ENCODE measurements at places on chromosomes 2 and 18. TPM values are rescaled to one million over a fixed set of nuclear protein-coding genes. Genes with fewer than 3 reads are reported as not detected.

DNA sequence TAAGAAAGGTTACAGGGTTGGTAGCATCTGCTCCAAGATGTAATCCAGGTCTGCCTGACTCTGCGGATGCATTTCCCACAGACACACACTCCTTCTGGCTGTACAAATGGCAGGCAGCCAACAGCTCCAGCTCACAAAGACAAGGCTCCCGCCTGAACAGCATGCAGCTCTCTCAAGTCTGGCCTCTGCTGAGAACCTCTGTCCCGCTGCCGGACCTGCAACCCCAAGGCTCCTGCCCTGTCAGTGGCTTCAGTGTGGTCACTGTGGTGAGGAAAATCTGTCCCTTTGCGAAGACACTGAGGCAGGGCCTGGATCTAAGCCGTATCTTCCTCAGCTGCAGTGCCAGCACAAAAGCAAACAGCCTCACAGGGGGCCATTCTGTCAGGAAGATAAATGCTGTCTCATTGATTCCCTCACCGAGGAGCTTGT is 469.3 kb upstream of the MEX3C start:
- H3K4me1 ChIP-seq, result no peaks in the 10 kb centered on the region
- no peak overlapping the region for H3K27ac ChIP-seq
- no peak for DNase-seq

DNA sequence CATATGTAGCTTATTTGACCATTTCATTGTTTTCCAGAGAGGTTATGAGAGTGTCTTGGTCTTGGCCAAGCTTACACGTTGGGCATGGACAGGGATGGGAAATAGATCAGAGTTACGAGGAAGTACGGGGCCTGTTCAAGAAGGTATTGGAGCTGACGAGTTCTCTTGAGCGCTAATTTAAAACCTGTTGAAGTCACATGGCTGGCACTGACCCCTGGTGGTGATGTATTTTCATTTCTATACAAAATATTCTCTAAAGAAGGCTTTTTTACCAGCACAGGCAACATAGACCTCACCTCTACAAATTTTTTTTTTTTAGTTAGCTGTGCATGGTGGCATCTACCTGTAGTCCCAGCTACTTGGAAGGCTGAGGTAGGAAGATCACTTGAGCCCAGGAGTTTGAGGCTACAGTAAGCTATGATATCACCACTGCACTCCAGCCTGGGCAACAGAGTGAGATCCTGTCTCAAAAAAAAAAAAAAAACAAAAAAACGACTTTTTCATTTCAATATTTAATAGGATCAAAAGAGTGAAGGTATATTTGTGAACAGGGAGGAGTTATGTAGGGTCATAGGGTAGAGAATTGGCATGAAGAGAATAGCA is 19.6 kb downstream of the UGP2 start:
- H3K4me3 ChIP-seq, result no peak overlapping the region
- no peaks in the 10 kb centered on the region for H3K4me1 ChIP-seq
- H3K27ac ChIP-seq, result no peak overlapping the region
- H3K36me3 ChIP-seq, result peaks cover 86% of the 10 kb centered on the region
- H3K27me3 ChIP-seq, result no peaks in the 10 kb centered on the region
- peak; percentile 44 for DNase-seq

- peaks cover 20% of the 10 kb centered on the region for H3K4me1 ChIP-seq
- no peak overlapping the region for H3K27ac ChIP-seq
- no peak for DNase-seq
- no peaks in the 10 kb centered on the region for H3K27me3 ChIP-seq
- H3K36me3 ChIP-seq, result no peaks in the 10 kb centered on the region
- no peak overlapping the region for H3K4me3 ChIP-seq
Observed at GRCh38 chr2:16755442-16755841, 89.8 kb upstream of the CYRIA start.

DNA sequence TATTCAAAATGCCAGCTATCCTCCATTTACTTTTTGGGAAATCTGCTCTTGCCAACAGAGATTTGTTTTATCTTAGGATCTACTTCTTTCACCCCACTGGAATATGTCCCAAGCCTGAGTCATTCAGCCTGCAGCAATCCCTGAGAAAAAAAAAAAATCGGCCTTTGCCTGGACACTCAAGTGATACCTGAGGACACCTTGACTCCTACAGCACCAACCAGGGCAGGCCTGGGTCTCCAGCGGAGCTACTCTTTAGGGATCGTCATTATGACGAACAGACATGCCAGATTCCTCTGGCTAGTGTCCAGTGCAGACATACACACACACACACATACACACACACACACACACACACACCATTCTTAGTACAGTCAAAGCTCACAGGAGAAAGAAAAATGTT is 2.2 kb upstream of the UGT1A6 start:
- H3K27ac ChIP-seq, result no peak overlapping the region
- no peak overlapping the region for H3K4me3 ChIP-seq
- H3K36me3 ChIP-seq, result no peaks in the 10 kb centered on the region
- H3K27me3 ChIP-seq, result no peaks in the 10 kb centered on the region

DNA sequence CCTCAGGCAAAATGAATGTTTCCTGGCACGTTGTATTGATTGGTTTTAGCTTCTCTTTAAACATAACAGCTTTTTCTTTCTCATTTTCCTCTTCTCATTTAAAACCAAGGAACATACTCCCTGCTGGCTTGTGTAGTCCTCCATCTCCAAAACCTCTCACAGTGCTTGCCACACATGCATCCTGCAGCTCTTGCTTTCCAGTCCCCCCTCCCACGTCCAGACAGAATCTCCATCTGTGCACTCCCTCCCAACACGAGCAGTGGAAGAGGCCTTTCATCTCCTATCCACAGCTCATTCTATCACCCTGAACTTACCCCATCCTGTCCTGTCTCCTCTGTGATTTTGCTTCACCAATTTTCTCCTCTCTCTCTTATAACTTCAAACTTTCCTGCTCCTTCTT is 99.6 kb upstream of the THSD7B start:
- no peaks in the 10 kb centered on the region for H3K4me1 ChIP-seq
- DNase-seq, result no peak
- no peak overlapping the region for H3K4me3 ChIP-seq
- H3K27ac ChIP-seq, result no peak overlapping the region
- H3K36me3 ChIP-seq, result no peaks in the 10 kb centered on the region

- H3K27ac ChIP-seq, result no peak overlapping the region
- no peaks in the 10 kb centered on the region for H3K27me3 ChIP-seq
- peaks cover 61% of the 10 kb centered on the region for H3K4me1 ChIP-seq
Observed at GRCh38 chr18:50857694-50858093, 21.2 kb upstream of the ME2 start.

- H3K4me1 ChIP-seq, result no peaks in the 10 kb centered on the region
- DNase-seq, result no peak
- H3K27ac ChIP-seq, result no peak overlapping the region
- H3K27me3 ChIP-seq, result no peaks in the 10 kb centered on the region
- no peak overlapping the region for H3K4me3 ChIP-seq
Observed at GRCh38 chr2:232142049-232142448, 180.5 kb downstream of the DIS3L2 start.

GRCh38 chr18:37393221-37393827 is 172.3 kb downstream of the CELF4 start:
- H3K4me1 ChIP-seq, result peaks cover 5% of the 10 kb centered on the region
- H3K27me3 ChIP-seq, result peaks cover 30% of the 10 kb centered on the region
- no peak for DNase-seq
- H3K4me3 ChIP-seq, result no peak overlapping the region

Gene CIB4
- polyA plus RNA-seq, result not detected

GRCh38 chr18:38496222-38496793 is 930.7 kb upstream of the CELF4 start:
- no peaks in the 10 kb centered on the region for H3K4me1 ChIP-seq
- no peak overlapping the region for H3K27ac ChIP-seq
- DNase-seq, result no peak
- no peaks in the 10 kb centered on the region for H3K36me3 ChIP-seq
- no peak overlapping the region for H3K4me3 ChIP-seq

DNA sequence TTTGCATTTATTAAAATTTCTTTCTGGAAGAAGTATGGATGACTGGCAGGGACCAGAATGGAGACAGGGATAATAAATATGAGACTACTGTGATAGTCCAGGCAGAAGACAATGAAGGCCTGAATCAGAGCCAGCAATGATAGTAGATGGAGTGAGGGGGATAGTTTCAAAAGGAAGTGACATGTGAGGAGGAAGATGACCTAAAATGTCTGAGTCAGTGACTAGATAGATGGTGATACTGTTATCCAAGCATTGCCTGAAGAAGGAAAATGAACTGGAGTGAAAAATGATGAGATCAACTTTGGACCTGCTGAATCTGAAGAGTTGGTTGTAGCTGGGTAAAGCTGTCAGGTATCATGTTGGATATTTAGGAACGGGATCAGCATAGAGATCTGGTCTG is 158.3 kb upstream of the KLF7 start:
- no peaks in the 10 kb centered on the region for H3K27me3 ChIP-seq
- H3K4me1 ChIP-seq, result peaks cover 18% of the 10 kb centered on the region
- H3K36me3 ChIP-seq, result no peaks in the 10 kb centered on the region
- DNase-seq, result no peak
- H3K4me3 ChIP-seq, result no peak overlapping the region

Gene VSNL1
- not detected for polyA plus RNA-seq

DNA sequence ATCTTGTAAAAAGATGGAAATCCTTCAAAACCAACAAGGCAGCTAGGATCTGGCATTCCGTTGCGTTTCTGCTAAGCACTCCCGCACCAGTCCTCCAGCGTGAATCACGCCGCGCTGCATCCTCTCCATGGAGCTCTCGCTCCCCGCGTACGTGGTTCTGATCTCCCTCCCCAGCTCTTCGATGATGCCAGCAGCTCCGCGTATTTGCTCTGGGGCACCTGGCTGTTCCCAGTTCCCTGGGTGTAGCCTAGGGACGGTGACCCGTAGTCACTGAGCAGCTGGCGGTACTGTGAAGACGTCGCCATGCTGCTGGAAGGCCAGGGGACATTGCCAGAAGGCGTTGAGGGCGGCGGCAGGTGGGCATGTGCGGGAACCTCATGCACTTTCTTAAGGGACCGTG is 407.5 kb downstream of the RNF144A start:
- no peaks in the 10 kb centered on the region for H3K4me1 ChIP-seq
- DNase-seq, result no peak
- no peaks in the 10 kb centered on the region for H3K27me3 ChIP-seq
- no peaks in the 10 kb centered on the region for H3K36me3 ChIP-seq

DNA sequence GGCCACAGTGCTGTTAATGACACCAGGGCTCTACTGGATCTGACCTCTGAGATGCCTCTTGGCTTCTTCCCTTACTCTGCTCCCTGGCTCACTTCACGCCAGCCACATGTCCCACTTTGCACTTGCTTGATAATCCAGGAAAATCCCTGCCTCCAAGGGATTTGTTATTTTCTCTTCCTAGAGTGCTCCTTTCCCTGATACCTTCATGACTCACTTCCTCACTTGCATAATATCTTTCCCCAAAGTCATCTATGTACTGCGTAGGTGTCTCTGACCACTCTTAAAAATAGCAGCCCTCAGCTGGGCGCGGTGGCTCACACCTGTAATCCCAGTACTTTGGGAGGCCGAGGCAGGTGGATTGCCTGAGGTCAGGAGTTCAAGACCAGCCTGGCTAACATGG is 572.3 kb downstream of the PLCL1 start:
- no peak overlapping the region for H3K4me3 ChIP-seq
- DNase-seq, result no peak
- H3K36me3 ChIP-seq, result no peaks in the 10 kb centered on the region
- no peak overlapping the region for H3K27ac ChIP-seq
- no peaks in the 10 kb centered on the region for H3K4me1 ChIP-seq
- no peaks in the 10 kb centered on the region for H3K27me3 ChIP-seq

Data from CD14-positive monocyte (primary cell).